ENCODE measurements at places on chromosomes 3 and 15. TPM values are rescaled to one million over a fixed set of nuclear protein-coding genes. Genes with fewer than 3 reads are reported as not detected.

- no peak for ATAC-seq
These were observed 114.2 kb upstream of the TJP1 start for GRCh38 chr15:29936353-29937049.

The OR4F15 gene
- not detected for total RNA-seq

DNA sequence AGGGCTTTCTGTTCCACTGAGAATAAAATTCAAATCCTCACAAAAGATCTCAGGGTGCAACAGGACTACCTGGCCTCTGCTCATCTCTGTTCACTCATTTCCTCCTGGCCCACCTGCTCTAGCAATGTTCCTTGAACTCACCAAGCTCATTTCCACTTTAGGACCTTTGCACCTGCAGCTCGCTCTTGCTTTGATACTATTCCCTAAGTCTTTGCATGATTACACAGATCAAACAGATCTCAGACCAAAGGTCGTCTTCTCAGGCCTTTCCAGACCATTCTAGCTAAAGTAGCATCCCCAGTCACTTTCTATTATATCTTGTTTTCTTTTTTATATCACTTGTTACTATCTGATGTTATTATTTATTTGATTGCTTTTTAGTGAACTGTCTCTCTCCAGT lies 54.7 kb downstream of the B3GNT5 start:
- ATAC-seq: no peak

- no peak for ATAC-seq
These were observed 24.1 kb downstream of the SMAD3 start for GRCh38 chr15:67089217-67090193.

The CILP gene
- 114 TPM for total RNA-seq

Data from gastroesophageal sphincter (tissue), 4 donors.